ENCODE measurements at places on chromosomes 1 and 21. TPM values are rescaled to one million over a fixed set of nuclear protein-coding genes. Genes with fewer than 3 reads are reported as not detected.

- no peak for DNase-seq
Observed at GRCh38 chr1:47712596-47713299, 274.9 kb downstream of the FOXD2 start.

- DNase-seq = no peak
Observed at GRCh38 chr1:108925920-108926319, 37.4 kb downstream of the CLCC1 start.

Gene REN
- not detected for total RNA-seq

- DNase-seq = no peak
Observed at GRCh38 chr21:28767523-28767922, 225.2 kb downstream of the LTN1 start.

Gene SHC1
- 173 TPM for total RNA-seq
